ENCODE measurements at places on chromosomes 7 and 10.

DNA sequence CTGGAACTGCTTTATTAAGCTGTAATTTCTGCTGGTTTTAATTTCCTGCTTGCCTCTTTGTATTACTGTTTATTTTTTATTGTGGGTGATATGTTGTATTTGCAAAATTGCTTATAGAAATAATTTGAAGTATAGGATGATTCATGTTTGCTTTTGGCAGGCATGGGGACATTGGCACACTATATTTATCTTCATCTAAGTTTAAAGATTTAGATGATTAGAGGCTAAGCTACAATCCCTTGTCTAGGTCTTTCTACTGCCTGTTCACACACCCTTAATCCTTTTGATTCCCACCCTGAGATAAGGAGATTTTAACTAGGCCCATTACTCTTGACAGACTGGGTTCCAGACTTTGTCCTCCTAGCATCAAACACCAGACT, 182.8 kb upstream of the KAT6B start:
- DNase-seq, result no peak

- no peak for DNase-seq
Measured at GRCh38 chr7:41771717-41772116, 68.8 kb upstream of the INHBA start.

GRCh38 chr7:27684491-27684890, 21.8 kb upstream of the HIBADH start:
- no peak for DNase-seq

DNA sequence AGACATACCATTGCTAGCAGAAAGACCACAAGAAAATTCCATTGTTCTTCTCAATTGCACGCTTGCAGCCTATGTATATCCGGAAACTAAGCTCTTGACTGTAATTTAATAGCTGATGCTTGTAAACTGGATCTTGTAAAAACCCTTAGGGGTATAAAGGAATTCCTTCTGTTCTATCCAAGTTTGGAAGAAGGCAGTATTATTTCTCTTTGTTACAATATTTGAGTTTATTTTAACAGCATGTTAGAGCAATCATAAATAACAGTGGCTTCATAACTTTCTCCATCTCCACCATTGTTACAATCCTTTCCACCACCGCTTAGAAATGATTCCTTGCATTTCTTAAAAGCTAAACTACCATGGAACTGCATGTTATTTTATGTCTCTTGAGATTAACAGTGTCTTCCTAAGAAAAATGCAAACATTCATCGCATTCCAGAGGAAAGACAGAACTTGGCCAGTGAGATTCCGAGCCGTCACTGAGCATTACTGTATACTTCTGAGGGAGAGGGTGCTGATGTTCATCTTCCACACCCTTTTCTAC, 92.5 kb downstream of the TRIL start:
- no peak for DNase-seq

GRCh38 chr7:72161534-72161933, 250.6 kb downstream of the CALN1 start:
- DNase-seq, result no peak

DNA sequence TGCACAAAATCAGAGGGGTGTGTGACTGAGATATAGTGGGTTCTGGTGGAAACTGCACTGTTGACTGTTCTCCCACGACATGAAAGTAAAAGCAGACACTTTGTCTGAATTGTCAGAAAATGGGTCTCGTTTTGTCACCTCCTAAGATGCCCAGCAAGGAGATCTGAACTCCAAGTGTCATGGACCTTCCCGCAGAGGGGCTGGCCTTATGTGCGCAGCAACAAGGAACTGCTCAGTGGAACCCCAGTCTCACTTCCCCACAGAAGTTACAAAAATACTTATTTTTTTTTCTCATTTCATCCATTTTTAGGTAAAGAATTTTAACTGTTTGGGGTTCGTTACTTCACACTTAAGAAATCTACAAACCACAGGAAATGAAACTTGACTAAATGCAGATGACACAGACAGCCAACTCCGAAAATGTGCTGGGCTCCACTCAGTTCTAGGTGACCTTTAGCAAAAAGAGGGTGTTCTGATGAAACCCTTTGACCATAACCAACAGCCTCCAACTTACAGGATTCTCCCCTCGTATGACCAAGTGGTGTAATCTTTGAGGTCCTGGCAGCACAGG, 115.0 kb downstream of the FAM107B start:
- DNase-seq, result peak; percentile 59

DNA sequence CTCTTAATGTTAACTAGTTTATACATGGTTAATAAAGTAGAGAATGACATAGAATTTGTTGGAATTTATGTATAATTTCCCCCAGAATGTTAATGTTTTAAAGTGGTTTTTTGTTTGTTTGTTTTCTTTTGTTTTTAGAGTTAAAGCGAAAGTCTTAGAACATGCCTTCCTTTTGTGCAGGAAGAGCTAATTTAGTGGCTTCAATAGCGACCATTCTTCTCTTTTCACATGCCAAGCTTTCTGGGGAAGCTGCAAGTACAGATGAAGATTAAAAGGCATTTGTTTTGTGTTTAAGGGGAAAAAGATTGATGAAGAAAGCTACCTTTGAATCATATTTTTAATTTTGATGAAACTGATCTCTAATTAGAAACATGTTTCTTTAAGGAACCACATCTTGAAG, 256.3 kb upstream of the CSTF2T start:
- no peak for DNase-seq

DNA sequence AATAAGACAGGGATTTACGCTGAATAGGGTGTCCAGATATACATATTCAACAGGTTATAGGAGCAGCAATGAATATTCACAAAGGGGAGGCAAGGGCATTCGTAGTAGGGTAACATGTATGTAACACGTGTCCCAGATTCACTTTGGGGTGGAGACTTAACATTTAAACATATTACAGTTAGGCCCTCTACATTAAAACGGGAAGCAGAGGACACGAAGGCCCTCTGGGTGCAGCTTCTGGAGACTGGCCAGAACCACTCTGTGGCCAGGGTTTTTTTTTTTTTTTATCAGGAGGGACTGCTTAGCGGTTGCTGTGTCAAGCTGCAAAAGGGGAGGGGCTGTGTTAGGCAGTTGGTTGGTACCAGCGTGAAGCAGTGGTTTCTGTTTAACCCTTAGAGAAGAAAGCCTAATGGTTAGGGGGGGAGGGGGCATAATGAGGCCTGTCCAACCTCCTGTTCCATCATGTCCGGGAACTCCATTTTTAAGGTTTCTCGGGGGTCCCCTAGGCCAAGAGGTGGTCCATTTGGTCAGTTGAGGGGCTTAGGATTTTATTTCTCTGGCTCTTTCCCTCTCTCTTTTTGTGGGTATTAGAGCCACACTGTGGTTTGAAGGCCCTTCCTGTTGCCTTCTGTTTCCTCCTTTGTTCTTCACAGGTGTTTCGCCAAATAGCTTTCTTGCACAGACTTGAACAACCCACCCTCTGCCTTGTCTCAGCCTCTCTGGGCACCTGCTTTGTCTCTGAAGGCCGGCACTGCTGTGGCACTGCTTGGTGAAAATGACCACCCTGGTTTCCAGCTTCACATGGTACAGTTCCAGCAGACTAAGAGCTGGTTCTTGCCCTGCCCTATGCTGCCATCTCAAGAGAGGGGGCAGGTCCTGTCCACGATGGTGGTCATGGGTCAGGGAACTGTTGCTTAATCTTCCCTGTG, 26.4 kb downstream of the PRF1 start:
- DNase-seq, result no peak

DNA sequence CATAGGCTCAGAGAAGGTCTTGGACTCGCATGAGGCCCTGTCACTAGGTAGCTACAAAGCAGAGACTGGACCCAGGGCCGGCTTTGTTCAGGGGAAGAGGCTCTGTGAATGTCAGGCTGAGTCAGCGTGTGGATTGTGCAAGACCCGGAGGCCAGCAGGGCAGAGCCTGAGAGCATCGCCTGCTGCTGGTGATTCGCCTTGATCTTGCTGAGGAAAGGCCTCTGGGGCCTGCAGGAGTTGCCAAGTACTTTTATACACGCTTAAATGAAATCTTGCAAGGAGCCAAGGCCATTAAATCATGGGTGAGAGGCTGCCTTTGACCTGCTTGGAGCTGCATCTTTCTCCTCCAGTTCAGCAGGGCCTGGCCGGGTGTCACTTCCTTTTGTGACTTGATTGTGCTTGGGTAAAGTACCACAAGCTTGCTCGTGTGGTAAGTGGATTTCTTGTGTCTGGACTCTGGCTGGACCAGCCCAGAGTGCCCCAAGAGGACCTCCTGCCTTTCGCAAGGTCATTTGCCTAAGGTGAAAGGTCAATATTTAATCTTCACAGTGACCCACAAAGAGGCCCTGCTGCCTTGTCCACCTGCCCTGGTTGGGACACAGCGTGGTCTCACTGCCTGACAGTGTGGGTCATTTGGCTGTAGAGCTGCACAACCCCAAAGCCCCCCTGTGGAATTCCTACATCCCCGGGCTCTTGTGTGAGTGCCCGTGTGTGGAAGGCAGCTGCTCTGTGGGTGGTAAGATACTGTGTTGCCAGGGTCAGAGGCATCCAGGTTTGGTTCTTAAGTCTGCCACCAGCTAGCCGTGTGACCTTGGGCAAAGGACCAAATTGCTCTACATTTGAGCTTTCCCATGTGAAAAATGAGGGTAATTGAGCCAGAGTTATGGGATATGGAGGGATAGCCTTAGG, 38.6 kb upstream of the SH2D4B start:
- peak; percentile 70 for DNase-seq

DNA sequence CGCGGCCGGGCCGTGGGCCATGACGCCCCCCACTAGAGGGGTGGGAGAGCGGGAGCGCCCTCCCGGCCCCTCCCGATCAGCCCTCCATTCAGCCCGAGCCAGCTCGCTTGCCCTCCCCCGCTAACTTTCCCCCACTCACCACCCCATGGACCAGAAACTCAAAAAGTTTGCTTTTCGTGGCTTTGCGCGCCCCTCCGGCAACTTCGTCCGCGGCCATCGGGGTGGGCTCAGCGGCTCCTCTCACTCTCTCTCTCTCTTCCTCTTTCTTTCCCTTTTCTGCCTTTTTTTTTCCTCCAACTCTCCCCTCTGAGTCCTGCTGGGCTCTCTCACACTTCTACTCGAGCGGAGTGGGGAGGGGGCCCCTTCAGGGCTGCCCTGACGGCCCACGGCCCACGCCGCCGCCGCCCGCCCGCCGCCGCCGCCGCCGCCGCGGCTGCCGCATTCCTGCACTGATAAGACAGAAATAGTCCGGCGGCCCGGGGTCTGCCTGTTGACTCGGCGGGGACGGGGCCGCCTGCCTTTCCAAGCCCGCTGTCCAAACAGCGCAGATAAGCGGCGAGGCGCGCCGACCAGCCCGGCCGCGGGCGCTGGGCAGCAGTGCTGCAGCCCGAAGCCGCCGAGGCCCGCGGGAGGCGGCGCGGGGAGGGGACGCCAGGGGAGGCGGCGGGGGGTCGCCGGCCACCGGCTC, at the start of gene SMARCD3:
Gene SMARCD3, minus strand, starts transcription at position 349 of the 688 bp plus-strand sequence. Its CDS starts 132 bp downstream, at position 217.
- peak; percentile 51 for DNase-seq

DNA sequence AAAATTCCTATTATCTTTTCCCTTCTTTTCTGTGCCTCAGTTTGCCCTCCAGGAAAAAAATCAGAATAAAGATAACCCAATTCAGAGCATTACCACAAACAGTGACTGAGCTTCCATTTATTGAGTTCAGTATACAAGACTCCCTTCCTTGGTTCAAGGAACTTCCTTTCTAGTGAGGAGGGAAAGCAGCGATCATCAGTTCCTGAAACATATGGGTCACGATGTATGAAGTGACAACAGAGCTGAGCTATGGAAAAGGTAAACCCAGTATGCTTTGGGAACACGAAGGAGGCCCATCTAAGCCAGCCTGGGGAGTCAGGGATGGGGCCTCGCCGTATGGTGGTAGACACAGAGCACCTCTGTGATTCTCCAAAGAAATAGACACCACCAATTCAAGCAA, 15.8 kb downstream of the C10orf71 start:
- no peak for DNase-seq

- DNase-seq, result no peak
Measured at GRCh38 chr7:148442933-148443332, 147.6 kb upstream of the C7orf33 start.

DNA sequence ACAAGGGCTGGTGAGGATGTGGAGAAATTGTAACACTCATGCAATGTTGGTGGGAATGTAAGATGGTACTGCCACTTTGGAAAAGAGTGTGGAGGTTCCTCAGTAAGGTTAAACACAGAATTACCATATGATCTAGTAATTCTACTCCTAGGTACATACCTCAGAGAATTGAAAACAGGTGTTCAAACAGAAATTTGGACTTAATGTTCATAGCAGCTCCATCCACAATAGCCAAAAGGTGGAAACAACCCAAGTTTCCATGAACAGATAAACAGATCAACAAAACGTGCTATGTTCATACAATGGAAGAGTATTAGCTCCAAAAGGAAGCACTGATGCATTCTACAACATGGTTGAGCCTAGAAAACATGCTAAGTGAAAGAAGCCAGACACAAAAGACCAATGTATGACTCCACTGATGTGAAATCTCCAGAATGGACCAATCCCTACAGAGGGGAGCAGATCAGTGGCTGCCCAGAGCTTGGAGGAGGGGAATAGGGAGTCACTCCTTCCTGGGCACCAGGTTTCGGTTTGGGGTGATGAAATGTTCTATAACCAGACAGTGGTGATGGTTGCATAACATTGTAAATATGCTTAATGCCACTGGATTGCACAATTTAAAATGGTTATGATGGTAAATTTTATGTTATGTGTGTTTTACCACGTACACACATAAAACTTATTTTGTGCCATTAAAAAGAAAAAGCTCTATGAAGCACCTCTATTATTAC, 5.7 kb upstream of the WDR86 start:
- DNase-seq, result no peak

- no peak for DNase-seq
Measured at GRCh38 chr10:130576427-130576826, 440.2 kb downstream of the GLRX3 start.

GRCh38 chr7:103640031-103640779, 194.2 kb upstream of the SLC26A5 start:
- DNase-seq, result no peak

GRCh38 chr10:104734433-104734832, 93.3 kb downstream of the SORCS3 start:
- no peak for DNase-seq

GRCh38 chr7:26293569-26294308, 2.1 kb downstream of the SNX10 start:
- peak; percentile 70 for DNase-seq

DNA sequence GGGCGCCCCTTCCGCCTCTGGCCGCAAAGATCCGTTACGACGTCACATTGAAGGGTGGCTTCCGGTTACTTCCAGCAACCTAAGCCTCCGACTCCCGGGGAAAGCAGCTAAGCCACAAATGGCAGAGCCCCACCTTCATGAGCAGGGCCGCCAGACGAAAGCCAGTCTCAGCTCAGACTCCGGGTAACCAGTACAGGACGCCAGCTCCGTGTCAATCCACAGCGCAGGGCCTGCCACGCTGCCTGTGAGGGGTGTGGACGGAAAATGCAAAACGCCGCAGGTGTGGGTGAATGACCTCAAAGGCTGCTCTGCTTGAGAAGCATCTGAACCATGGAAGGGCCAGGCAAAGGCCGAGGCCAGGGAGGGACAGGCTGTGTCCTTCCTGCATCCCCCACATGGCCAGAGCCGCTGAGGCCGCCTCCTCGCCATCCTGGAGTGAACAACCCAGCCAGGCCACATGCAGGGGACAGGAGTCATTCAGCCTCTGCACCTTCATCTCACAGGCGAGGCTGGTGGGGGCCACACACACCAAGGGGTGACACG, 53.5 kb upstream of the PPP2R2D start:
- DNase-seq, result no peak

GRCh38 chr10:45378914-45379726, 5.1 kb downstream of the ALOX5 start:
- DNase-seq, result no peak

All from activated naive CD4-positive, alpha-beta T cell treated with Interleukin-2 at 50 U/mL for 16 hours (primary cell).